Left ventricle myocardium inferior (tissue), 1 donor: ENCODE measurements at places on chromosomes 1 and 21. TPM values are rescaled to one million over a fixed set of nuclear protein-coding genes. Genes with fewer than 3 reads are reported as not detected.

GRCh38 chr1:43973981-43974442 lies 748 bp upstream of the ATP6V0B start:
- peak overlapping the region; percentile 93 for H3K27ac ChIP-seq
- no peaks in the 10 kb centered on the region for H3K27me3 ChIP-seq
- peaks cover 49% of the 10 kb centered on the region for H3K36me3 ChIP-seq

GRCh38 chr1:70487910-70488665 lies 77.0 kb downstream of the CTH start:
- H3K27ac ChIP-seq = no peak overlapping the region
- no peak for DNase-seq
- H3K27me3 ChIP-seq = no peaks in the 10 kb centered on the region
- H3K4me1 ChIP-seq = peaks cover 12% of the 10 kb centered on the region

- peaks cover 2% of the 10 kb centered on the region for H3K4me1 ChIP-seq
- no peak overlapping the region for H3K4me3 ChIP-seq
- no peak overlapping the region for H3K27ac ChIP-seq
Measured at GRCh38 chr1:241632987-241633386, 7.2 kb downstream of the CHML start.

GRCh38 chr1:157595356-157595755 lies 2.5 kb downstream of the FCRL4 start:
- no peaks in the 10 kb centered on the region for H3K36me3 ChIP-seq
- DNase-seq = no peak
- no peaks in the 10 kb centered on the region for H3K4me1 ChIP-seq
- no peak overlapping the region for H3K27ac ChIP-seq
- peaks cover 56% of the 10 kb centered on the region for H3K27me3 ChIP-seq

DNA sequence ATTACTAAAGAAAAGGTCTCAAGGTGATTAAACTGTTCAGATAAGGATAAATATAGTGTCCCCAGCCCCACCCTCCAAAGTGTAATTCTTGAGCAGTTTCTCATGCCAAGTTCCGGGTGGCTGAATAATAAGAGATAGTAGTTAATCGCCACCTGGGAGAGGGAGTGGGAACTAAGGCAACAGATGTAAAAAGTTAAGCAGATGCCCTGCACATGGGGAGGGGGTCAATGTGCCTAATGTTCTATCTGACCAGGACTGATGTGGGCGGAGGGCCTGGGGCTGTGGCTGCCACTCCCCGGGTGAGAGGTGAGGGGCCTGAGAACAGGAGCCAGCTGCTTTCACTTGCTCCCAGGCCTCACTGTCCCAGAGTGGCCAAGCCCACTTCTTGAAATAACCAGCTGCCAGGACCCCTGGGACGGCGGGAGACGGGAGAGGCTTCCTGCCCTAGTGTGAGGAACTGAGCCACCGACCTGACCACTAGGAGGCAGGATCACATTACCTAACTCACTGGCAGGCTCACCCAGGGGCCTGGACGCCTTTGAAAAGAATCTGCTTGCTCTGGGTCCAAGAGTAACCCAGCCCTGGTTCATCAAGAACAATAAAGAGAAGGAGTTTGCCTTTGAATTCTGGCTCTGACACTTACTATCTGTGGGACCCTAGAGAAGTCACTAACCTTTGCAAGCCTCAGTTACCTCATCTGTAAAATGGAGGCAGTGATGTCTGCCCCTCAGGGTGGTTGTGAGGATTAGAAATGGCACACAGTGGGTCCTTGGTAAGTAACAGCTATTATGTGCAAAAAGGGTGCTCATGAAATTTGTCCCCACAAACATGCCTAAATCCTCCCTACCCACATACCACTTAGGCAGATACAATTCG lies 179.2 kb downstream of the ATG4C start:
- H3K27me3 ChIP-seq = peaks cover 43% of the 10 kb centered on the region
- H3K27ac ChIP-seq = no peak overlapping the region
- no peaks in the 10 kb centered on the region for H3K36me3 ChIP-seq
- no peaks in the 10 kb centered on the region for H3K4me1 ChIP-seq
- H3K4me3 ChIP-seq = no peak overlapping the region
- no peak for DNase-seq

DNA sequence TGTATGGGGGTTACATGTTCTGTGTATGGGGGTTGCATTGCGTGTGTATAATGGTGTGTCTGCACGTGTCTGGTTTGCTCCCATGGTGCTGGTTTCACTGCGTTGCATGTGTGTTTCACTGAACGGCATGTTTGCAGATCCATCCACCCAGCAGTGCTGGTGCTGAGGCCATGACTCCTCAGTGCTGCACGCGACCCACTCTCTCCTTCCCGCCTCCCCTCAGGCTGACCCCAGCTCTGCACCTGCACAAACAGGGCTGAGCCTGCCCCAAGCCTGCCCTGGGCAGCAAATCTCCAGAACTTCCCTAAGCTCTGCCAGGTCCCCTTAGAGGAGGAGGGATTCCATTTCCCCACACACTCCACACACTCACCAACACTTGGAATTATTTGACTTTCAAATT lies 18.7 kb downstream of the ACTRT2 start:
- H3K27ac ChIP-seq = no peak overlapping the region
- H3K36me3 ChIP-seq = no peaks in the 10 kb centered on the region
- H3K27me3 ChIP-seq = peaks cover 81% of the 10 kb centered on the region

DNA sequence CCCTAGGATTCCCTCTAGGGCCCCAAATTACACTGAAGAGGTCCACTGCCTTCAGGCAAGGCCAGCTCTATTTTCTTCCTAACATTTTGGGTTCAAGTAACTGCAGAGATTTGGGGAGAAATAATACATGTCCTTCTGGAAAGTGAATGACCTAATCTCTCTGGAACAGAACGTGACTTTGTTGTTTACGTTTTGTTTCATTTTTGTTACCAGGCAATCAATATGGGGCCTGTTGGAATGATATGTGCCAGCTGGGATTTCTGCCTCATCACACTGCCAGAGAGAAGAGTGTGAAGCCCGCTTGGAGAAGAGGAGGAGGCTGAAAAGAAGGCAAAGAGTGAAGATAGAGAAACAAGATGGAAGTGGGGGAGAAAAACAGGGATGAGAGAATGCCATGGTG lies 116.7 kb downstream of the FASLG start:
- no peak for DNase-seq
- no peaks in the 10 kb centered on the region for H3K36me3 ChIP-seq
- no peak overlapping the region for H3K27ac ChIP-seq
- no peak overlapping the region for H3K4me3 ChIP-seq

GRCh38 chr1:39272027-39272797 lies 67.7 kb downstream of the MACF1 start:
- H3K27ac ChIP-seq = peak overlapping the region; percentile 53
- peaks cover 75% of the 10 kb centered on the region for H3K4me1 ChIP-seq
- H3K4me3 ChIP-seq = no peak overlapping the region
- no peaks in the 10 kb centered on the region for H3K36me3 ChIP-seq
- DNase-seq = no peak

DNA sequence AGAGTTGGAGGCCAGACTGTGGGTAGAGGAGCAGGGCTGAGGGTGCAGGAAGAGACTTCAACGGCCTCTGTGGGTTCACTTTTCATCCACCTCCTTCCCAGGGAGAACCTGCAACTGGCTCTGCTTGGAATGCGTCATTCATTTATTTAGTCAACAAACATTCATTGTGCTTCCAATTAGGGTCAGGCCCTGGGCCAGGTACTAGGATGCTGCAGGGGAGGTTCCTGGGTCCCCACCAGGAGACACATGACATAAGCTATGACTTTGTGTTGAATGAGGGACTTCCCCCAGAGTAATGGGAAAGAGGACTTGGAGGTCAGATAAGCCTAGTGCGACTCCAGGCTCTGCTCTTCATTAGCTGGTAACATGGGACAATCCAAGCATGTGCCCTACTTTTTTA lies 46.3 kb upstream of the RPL11 start:
- no peak overlapping the region for H3K4me3 ChIP-seq
- H3K27me3 ChIP-seq = no peaks in the 10 kb centered on the region
- peaks cover 15% of the 10 kb centered on the region for H3K4me1 ChIP-seq
- peak overlapping the region; percentile 44 for H3K27ac ChIP-seq
- no peak for DNase-seq

- no peaks in the 10 kb centered on the region for H3K36me3 ChIP-seq
- H3K27me3 ChIP-seq = no peaks in the 10 kb centered on the region
- peak; percentile 20 for DNase-seq
- no peak overlapping the region for H3K27ac ChIP-seq
- no peak overlapping the region for H3K4me3 ChIP-seq
Measured at GRCh38 chr1:186983327-186983726, 154.6 kb downstream of the PLA2G4A start.

- H3K27me3 ChIP-seq = no peaks in the 10 kb centered on the region
- H3K27ac ChIP-seq = no peak overlapping the region
- H3K4me1 ChIP-seq = no peaks in the 10 kb centered on the region
Measured at GRCh38 chr1:80282536-80282935, 1276.0 kb upstream of the ADGRL4 start.

DNA sequence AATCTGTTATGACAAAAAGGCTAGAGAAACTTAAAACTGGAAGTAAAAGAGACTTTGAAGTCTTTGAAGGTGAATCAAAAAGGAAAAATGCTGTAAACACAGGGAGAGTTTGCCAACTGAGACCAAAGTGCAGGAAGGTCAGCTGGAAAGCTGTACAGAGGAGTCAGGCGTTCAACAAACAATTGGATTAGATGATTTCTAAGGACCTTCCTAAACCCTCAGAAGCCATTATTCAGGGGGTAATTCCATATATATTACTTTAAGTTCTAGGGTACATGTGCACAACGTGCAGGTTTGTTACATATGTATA lies 156.8 kb downstream of the ZBTB18 start:
- DNase-seq = no peak
- peaks cover 21% of the 10 kb centered on the region for H3K4me1 ChIP-seq
- no peaks in the 10 kb centered on the region for H3K27me3 ChIP-seq
- no peak overlapping the region for H3K4me3 ChIP-seq
- no peaks in the 10 kb centered on the region for H3K36me3 ChIP-seq
- H3K27ac ChIP-seq = peak overlapping the region; percentile 65

DNA sequence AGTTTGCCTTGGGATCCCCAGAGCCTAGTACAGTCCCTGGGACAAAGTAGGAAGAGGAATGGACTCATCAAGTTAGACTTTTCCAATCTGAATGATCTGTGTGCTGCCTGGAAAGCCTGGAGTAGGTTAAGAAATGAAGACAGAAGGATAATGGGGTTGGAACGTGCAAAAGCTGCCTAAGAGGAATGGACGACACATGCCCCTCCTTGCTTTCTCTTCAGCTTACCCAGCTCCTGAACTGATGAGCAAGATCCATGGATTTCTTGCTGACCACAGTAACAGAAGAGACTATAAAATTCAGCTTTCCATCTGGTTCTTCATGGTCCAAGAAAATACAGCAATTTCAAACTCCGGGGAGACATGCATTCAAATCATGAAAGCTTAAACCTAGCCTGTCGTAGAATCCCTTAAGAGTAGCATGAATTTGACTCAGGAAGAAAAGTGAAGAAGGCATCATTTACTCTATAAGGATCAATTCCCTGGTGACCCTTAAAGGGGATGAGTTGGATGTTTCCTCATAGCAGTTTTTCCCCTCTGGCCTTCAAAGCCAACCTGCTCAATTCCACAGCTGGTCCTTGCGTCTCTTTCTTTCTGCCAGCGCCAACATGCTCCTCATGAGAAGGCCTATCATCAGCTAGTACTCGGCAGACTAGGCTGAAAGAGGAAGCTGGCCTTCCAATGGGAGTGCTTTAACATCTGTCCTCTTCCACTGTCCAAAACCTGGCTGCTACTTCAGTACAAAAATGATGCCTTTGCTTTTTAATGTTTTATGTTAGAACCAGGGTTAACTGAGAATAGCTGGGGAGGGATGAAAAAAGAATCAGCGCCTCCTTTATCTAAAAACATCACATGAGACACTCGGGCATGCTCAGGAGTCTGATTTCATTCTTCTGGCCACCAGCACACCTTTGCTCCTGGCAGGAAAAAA lies 5.7 kb upstream of the PEF1 start:
- peak overlapping the region; percentile 81 for H3K27ac ChIP-seq
- H3K4me3 ChIP-seq = no peak overlapping the region
- DNase-seq = no peak
- H3K36me3 ChIP-seq = no peaks in the 10 kb centered on the region
- H3K4me1 ChIP-seq = peaks cover 52% of the 10 kb centered on the region

DNA sequence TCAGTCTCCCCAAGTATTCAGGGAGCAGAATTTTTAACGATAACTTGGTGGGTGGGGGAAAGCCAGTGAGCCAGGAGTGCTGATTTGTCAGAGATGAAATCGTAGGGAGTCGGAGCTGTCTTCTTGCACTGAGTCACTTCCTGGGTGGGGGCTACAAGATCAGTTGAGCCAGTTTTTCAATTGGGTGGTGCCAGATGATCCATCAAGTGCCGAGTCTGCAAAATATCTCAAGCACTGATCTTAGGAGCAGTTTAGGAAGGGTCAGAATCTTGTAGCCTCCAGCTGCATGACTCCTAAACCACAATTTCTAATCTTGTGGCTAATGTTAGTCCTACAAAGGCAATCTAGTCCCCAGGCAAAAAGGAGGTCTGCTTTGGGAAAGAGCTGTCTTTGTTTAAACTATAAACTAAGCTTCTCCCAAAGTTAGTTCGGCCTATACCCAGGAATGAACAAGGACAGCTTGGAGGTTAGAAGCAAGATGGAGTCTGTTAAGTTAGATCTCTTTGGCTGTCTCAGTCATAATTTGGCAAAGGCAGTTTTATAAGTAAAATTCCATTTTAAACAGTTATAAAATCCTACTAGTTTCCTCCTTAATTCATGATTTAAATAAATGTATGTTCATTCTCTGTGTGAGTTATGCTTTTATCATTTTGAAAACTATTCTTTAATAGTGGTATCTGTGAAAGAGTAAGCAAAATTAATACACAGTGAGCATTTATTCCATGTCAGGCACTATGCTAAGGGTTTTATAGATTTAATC lies 51.7 kb downstream of the SLC16A1 start:
- peak overlapping the region; percentile 80 for H3K27ac ChIP-seq
- no peaks in the 10 kb centered on the region for H3K27me3 ChIP-seq
- H3K36me3 ChIP-seq = no peaks in the 10 kb centered on the region

DNA sequence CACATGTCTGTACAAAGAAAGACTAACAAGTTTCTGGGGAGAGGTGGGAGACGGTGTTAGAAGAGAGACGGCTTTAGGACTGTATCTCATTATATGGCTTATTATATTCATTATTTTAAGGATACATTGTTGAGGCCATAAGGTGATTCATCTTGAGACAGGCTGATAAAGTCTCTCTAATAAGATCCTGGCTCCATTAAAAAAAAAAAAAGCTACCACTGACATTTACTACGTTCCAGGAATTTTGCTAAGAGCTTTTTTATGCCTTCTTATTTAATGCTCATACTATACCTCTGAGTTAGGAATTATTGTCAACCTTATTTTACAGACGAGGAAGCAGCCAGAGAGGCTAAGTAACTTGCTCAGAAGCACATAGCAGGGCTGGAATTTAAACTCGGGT lies 173.7 kb downstream of the GABPA start:
- H3K36me3 ChIP-seq = peaks cover 10% of the 10 kb centered on the region
- no peak for DNase-seq
- no peaks in the 10 kb centered on the region for H3K27me3 ChIP-seq

The AK5 gene
- total RNA-seq = 1.0 TPM

The CD52 gene
- total RNA-seq = 2.4 TPM

The NBPF6 gene
- not detected for total RNA-seq

The SLC30A2 gene
- 7.1 TPM for total RNA-seq

The RYR2 gene
- 783 TPM for total RNA-seq

The GATAD2B gene
- total RNA-seq = 35.4 TPM

The SRM gene
- total RNA-seq = 53.9 TPM

The S100A8 gene
- 26.6 TPM for total RNA-seq
